ENCODE measurements at places on chromosomes 1 and 21.

GRCh38 chr1:72442262-72442661 is 159.9 kb upstream of the NEGR1 start:
- DNase-seq: no peak

GRCh38 chr1:56584910-56585528 is 5.7 kb upstream of the PLPP3 start:
- no peak for DNase-seq

DNA sequence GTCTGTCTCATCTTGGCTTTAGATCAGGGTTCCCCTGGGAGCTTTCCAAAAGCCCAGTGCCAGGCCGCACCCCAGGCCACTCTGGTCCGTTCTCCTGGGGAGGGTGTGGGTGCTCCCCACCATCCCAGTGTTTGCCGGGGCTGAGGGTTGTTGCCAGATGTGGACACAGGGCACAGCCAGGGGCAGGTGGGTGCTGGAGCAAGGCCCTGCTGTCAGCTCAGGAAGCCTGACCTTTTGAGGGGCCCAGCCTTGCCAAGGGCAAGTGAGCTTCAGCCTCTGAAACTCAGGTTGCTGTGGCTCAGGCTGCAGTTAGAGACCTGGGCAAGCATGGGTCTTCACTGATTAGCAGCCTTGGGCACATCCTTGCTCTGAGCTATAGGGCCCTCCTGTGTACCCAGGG is 22.8 kb upstream of the ZBTB21 start:
- no peak for DNase-seq

DNA sequence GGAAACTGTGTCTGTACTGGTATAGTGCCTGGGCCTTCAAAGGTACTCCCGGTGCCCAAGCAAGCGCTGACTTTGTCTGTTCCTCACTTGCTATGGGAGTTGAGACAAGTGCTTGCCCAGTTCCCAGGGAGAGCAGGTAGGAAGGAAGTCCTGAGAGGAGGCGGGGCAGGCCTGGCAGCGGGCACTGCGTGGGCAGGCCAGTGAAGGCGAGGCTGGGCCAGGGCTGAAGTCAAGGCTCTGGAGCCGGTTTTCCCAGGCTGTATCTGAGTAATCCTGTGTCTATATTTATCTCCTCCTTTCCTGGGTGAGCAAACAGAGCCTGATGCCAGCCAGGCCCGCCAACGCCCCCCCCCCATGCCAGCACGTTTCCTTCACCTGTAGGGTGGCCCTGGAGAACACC is 15.9 kb upstream of the EDN2 start:
- DNase-seq: no peak

DNA sequence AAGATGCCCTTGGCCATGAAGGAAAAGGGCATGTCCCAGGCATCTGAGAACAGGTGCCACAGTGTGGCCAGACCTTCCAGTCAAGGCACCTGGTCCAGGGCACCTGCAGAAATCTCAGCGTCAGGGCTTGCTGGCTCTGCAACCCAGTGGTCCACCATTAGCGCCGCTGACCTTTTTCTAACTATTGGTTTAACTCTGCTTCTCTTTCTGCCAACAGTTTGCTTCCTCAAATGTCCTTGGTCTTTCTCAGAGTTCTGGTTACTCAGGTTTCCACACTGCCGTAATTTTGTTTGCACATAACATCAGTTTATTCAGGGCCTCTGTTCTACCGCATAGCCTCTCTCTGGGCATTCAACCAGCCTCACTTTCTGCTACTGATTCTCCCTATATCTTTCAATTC is 16.5 kb upstream of the FYB2 start:
- DNase-seq: no peak

GRCh38 chr1:44040418-44040817 is 9.2 kb upstream of the SLC6A9 start:
- no peak for DNase-seq

DNA sequence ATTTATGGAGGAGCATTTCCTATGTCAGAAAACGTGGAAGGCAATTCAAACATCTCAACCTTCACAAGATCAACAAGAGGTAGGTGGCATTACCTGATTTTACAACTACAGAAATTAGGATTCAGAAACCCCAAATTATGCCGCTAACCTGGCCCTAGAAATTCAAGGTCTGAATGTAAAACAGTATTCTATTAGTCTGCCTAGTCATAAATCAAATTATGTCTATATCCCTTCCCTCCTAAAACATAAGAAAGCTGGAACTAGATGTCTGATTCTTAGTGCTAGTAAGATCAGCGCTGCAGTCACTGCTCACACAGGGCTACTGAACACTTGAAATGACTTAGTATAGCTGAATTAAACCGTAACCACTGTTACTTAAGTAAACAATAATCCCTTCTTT is 1.4 kb downstream of the TOMM20 start:
- DNase-seq: no peak

- no peak for DNase-seq
These were observed 738 bp upstream of the CDC42BPA start for GRCh38 chr1:227318853-227319607.

DNA sequence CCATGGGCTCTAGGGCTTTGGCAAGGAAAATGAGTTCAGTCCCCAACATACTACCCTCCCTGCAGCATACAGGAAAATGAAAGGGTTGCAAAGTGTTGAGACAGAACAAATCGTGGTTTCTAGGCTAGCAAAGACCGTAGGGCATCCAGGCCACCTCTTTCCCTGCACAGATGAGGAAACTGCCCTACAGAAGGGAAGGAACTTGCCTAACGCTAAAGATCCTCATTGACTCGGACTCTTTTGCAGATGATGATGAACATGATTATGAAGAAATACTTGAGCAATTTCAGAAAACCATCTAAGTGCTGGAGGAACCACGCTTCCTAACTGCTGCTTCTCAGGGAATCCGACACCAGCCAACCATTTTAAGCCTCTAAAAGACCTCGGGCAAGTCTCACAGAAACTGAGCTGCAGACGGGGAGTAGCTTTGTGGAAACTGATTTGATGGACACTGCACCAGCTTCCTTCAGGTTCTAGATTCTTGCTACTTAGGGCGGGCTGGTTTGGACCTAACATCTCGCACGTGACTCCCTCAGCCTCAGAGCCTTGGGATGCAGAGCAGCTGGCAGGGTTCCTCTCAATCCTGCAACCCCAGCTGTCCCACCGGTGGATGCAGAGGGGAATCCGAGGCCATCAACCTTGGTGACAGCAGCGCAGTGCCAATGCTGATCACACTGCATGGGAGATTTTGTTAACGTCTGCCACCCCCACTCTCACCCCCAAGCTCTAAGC is 13.4 kb downstream of the THEMIS2 start:
- DNase-seq: no peak

DNA sequence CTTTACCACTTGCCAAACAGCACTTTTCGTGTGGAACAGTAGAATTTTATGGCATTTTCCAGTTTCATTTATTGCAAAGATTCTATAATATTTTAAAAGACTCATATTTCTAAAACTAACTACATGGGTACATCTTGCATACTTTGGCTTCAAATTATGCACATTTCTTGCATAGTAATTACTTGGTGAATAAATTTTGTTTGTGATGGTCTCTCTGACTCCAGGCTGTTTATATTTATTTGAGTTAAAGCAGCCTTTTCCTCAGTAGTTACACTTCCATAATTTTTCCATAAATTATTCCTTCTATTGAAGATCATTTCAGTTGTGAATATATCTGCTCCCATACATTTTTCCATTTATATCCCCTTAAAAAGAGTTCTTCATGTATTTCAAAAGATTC is 6.9 kb upstream of the NHLH2 start:
- DNase-seq: no peak

GRCh38 chr1:90579212-90579802 is 137.8 kb downstream of the BARHL2 start:
- peak; percentile 7 for DNase-seq

GRCh38 chr1:163450986-163451385 is 129.2 kb downstream of the NUF2 start:
- no peak for DNase-seq

GRCh38 chr21:14116080-14116481 is 94.7 kb downstream of the LIPI start:
- DNase-seq: peak; percentile 5

DNA sequence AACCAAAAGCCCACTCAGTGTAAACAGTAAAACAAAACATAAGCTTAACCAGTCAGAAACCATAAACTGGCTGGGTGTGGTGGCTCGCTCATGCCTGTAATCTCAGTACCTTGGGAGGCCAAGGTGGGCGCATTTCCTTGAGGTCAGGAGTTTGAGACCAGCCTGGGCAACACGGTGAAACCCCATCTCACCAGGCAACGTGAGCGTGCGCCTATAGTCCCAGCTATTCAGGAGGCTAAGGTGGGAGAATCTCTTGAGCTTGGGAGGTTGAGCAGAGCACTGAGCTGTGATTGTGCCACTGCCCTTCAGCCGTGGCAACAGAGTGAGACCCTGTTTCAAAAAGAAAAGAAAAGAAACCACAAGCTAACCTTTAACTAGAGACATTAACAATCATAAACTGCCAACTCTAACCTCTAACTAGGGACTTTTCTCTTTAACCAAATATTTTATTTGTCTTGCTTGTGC is 13.1 kb upstream of the PRRC2C start:
- no peak for DNase-seq

- DNase-seq: no peak
These were observed 17.7 kb downstream of the PTPRC start for GRCh38 chr1:198656500-198656932.

DNA sequence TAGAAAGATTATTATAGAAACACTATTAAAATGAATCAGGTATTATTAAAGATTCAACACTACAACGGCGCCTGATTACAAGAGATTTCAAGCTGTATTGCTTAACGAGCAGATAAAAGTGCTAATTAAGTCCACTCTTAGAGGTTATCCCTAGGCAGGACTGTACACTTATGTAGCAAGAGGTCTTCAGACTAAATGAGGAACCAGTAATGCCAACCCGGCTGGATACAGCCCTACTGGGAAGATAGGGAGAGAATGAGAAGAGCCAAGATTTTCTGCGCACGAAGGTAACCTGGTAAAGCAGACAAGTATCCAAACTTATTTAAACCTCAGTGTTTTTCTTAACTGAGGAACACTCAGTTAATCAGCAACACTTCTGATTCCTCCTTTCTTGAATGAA is 115.7 kb upstream of the HIVEP3 start:
- no peak for DNase-seq

- no peak for DNase-seq
These were observed 25.8 kb downstream of the RRP1 start for GRCh38 chr21:43815107-43815613.

DNA sequence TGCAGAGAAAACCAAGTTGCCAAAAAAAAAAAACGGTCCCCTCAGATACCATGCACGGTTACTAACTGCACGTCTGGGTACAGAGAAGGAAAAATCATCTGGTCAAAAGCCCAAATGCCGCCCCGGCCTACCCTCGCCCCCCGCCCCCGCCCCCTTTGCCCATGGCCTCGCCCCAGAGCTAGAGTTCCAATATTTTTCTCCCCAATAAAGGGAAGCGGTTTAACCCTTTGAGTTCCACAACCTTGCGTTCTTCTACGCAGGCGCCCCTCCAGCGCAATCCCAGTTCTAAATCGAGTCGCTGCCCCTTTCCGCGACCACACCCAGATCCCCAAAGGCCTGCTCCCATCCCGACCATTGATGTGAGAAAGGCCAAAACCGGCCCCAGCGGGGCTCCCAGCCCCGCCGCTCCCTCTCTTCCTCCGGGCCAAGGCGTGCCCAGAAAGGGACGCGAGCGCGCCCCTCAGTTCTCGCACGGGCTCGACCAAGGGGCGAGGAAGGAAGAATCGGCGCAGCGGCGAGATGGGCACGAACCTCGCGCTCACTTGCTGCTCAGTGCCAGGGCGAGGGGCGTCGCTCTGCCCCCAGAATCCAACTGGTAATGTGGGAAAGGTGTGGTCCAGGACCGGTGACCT is 797 bp downstream of the WDR47 start:
- peak; percentile 33 for DNase-seq

DNA sequence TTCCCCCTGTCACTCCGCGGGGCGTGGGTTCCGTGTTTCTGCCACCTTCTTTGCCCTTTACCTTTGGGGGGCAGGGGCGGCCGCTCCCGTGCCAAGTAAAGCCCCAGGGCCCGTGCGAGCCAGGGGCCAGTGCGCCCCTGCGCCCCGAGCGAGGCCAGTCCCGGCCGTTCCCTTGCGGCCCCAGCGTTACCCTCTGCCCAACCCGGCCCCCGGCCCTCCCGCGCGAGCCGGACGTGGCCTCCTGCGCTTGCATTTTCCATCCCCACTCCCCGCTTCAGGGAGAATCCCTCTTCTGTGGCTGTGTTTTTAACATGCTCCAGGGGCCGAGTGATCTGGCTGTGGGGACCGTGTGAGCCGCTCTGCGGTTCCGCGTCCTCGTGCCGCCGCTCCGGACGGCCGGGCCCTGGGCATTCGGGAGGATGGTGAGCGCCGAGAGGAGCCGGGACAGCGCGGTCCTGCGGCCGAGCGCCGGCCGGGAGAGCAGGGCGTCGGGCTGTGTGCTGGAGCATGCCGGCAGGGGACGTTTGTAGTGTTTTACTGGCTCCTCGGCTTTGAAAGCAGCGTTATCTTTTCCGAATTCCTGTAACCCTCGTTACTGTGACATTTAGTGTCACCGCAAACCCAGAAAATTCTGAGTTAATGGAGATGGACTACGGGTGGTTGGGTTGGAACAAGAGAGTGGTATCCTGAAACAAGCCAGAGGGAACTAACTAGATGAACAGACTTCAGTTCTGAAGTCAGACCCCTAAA is 1.0 kb downstream of the GALNT2 start:
- peak; percentile 47 for DNase-seq

- no peak for DNase-seq
These were observed 126.2 kb downstream of the GIPC2 start for GRCh38 chr1:78171736-78172590.

- DNase-seq: no peak
These were observed 3.1 kb upstream of the KCNE2 start for GRCh38 chr21:34360488-34361241.

GRCh38 chr1:216045400-216045799 is 377.8 kb downstream of the USH2A start:
- no peak for DNase-seq

- no peak for DNase-seq
These were observed 43.9 kb downstream of the TESK2 start for GRCh38 chr1:45446950-45447672.

All from GM12892 (cell line).